Panc1 (cell line): ENCODE measurements at places on chromosomes 1 and 21. TPM values are rescaled to one million over a fixed set of nuclear protein-coding genes. Genes with fewer than 3 reads are reported as not detected.

GRCh38 chr1:14817223-14818170, 219.0 kb downstream of the KAZN start:
- no peaks in the 10 kb centered on the region for H3K36me3 ChIP-seq
- H3K4me1 ChIP-seq, result no peaks in the 10 kb centered on the region
- H3K4me3 ChIP-seq, result no peak overlapping the region
- DNase-seq, result no peak
- H3K27ac ChIP-seq, result no peak overlapping the region

DNA sequence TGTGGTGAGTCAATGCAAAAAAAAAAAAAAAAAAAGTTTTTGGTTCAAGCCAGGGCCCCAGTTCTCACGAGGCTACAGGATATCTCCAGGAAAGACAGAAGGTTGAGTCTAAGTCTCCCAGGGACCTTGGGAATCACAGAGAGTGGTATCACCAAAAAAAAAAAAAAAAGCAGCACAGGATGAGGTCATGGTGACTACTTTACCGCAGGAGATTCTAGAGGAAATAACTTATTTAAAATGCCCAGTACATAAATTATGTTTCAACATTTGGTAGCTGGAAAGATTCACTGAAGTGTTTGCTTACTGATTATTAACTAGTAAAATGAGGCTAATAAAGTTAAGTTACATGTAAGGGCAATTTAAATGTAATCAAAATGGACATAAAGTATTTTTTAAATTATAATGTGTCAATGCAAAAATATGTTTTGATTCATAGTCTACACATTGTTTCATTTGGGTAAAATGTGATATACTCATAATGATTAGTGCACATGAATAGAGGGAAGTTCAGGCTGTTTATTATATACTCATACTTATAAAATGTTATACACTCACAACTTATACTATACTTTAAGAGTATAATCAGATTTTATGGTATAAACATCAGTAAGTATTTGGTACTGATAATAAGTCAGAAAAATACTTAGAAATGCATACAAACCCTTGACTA, 84.1 kb downstream of the PLPPR5 start:
- no peak overlapping the region for H3K27ac ChIP-seq
- no peaks in the 10 kb centered on the region for H3K36me3 ChIP-seq

GRCh38 chr1:63289135-63289534, 33.2 kb upstream of the FOXD3 start:
- no peaks in the 10 kb centered on the region for H3K36me3 ChIP-seq
- H3K4me1 ChIP-seq, result no peaks in the 10 kb centered on the region
- H3K27ac ChIP-seq, result no peak overlapping the region
- H3K4me3 ChIP-seq, result no peak overlapping the region

DNA sequence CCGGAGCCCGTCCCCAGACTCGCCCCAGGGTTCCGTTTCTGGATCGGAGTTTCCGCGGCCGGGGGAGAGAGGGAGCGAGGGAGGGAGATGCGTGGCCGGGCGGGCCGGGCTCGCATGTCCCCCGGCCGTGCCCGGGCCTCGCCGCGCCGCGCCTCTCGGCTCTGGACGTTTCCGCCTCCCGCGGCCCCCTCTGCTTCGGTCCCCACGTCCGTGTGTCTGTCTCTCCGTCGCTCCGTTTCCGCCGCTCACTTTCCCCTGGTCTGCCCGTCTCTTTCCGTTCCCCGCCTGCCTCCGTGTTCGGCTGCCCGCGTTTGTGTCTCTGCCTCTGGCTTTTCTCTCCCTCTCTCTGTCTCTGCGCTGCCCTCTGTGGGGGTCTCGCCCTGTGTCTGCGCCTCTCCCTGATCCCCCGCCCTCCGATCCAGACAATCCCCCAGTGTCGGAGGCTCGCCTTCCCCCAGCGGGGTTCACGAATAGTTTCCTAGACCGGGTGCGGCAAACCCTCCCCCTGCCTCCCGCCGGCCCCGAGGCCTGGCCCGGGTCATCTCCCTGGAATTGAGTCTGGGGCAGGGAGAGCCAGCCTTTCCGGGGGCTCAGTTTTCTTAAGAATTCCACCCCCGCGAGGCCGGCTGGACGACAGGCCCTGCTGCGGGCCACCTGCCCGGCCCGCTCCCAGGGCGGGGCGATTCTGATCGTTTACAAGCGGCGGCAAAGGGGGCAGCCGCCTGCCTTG, 735 bp downstream of the NBL1 start:
- H3K4me3 ChIP-seq, result peak overlapping the region; percentile 80
- no peaks in the 10 kb centered on the region for H3K27me3 ChIP-seq
- peak overlapping the region; percentile 90 for H3K27ac ChIP-seq
- DNase-seq, result no peak
- peaks cover 49% of the 10 kb centered on the region for H3K4me1 ChIP-seq

GRCh38 chr1:3480369-3480719, 25.9 kb downstream of the ARHGEF16 start:
- peaks cover 21% of the 10 kb centered on the region for H3K4me1 ChIP-seq
- H3K4me3 ChIP-seq, result no peak overlapping the region
- no peaks in the 10 kb centered on the region for H3K27me3 ChIP-seq
- no peaks in the 10 kb centered on the region for H3K36me3 ChIP-seq

- no peak overlapping the region for H3K27ac ChIP-seq
- H3K4me1 ChIP-seq, result no peaks in the 10 kb centered on the region
- H3K36me3 ChIP-seq, result no peaks in the 10 kb centered on the region
- H3K4me3 ChIP-seq, result no peak overlapping the region
- no peaks in the 10 kb centered on the region for H3K27me3 ChIP-seq
Observed at GRCh38 chr1:192709544-192709943, 73.6 kb downstream of the RGS13 start.

DNA sequence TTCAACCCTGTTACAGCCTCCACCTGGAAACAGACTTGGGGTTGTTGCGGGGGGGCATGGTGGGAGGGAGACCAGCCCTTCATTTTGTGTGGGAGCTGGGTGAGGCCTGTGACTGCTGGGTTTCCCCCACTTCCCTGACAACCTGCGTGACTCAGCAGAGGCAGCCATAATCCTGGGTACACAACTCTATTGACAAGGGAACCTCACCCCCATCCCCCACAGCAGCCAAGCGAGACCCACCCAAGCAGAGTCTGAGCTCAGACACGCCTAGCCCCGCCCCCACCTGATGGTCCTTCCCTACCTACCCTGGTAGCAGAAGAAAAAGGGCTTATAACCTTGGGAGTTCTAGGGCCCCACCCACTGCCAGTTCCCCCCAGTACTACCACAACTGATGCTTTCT, 8.0 kb upstream of the CCDC190 start:
- no peaks in the 10 kb centered on the region for H3K27me3 ChIP-seq
- no peak overlapping the region for H3K27ac ChIP-seq
- H3K4me1 ChIP-seq, result no peaks in the 10 kb centered on the region
- no peaks in the 10 kb centered on the region for H3K36me3 ChIP-seq

DNA sequence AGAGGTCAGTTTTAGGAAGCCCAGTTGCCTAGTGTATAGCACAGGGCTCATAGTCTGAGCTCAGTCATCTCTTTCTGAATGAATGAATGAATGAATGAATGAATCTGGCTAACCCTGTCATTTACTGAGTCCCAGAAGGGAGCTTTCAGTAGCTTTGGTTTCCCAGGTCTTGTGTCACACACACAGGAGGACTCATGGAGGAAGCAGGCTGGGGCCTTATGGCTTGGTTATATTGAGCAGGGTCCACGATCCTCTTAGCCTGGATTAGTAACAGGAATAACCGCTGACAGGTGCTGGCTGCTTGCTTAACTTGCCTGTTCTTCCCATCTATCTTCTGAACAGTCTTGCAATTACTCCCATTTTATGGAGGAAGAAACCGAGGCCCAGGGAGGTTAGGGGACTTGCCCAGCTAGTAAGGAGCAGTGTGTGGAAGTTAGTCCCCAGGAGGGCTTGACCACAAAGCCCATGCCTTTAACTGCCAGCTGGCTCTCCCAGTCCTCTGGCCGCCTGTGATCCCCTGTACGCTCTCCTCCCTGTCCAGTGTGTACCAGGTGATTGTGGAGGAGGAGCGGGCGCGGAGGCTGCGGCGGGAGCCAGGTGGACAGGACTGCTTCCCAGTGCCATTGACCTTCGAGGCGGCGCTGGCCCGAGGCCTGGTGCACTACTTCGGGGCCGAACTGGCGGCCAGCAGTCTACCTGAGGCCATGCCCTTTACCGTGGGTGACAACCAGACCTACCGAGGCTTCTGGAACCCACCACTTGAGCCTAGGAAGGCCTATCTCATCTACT, 46.0 kb downstream of the PTPRU start:
- no peaks in the 10 kb centered on the region for H3K4me1 ChIP-seq
- no peak for DNase-seq
- H3K36me3 ChIP-seq, result no peaks in the 10 kb centered on the region
- no peak overlapping the region for H3K4me3 ChIP-seq
- H3K27me3 ChIP-seq, result no peaks in the 10 kb centered on the region

DNA sequence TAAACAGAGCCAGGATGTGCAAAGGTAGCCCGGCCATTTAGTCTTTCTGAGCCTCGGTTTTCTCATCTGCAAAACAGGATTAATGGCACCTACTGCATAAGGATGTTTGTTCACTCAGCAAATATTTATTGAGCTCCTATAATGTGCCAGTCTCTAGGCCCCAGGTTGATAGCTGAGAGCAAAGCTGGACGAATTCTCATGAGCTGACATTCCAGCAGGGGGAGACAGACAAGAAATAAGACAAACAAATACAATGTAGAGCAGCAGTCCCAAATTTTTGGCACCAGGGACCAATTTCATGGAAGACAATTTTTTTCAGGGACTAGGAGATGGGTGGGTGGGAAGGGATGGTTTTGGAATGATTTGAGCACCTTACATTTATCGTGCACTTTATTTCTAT, 74.3 kb upstream of the PAX7 start:
- peaks cover 8% of the 10 kb centered on the region; the same call in 1 of the 2 replicates for H3K4me1 ChIP-seq
- no peaks in the 10 kb centered on the region for H3K36me3 ChIP-seq
- no peak for DNase-seq
- H3K4me3 ChIP-seq, result no peak overlapping the region

DNA sequence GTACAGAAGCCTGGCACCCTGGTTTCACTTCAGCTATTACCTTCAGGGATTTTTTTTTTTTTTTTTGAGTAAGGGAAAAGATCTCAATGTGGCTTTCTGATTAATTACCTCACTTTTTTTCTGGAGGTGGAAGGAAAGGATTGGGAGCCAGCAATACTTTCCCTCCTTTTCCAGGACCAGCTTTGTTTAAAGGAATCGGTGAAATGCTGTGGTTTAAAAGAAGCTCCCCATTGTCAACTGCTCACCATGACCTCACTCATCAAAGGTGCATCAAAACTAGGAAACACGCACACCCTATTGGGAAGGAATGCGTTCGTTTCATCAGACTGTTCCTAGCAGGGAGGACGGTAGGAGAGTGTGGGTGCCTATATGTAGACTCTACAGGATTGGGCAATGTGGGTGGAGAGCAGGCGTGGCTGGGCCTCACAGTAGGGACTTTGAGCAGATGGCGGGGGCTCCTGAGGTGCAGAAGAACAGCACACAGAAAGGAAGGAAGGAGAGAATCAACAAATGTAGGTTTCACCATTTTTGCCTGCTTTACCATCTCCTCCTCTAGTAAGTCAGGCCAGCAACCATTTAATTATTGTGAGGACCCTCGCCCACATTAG, 13.0 kb downstream of the PHGDH start:
- H3K4me1 ChIP-seq, result no peaks in the 10 kb centered on the region
- H3K36me3 ChIP-seq, result 0 out of 2 replicates have a peak, but pooled peaks cover 1% of the 10 kb centered on the region
- no peak overlapping the region for H3K4me3 ChIP-seq
- DNase-seq, result no peak

GRCh38 chr1:239861985-239862384, 229.7 kb upstream of the FMN2 start:
- no peak overlapping the region for H3K27ac ChIP-seq
- DNase-seq, result no peak
- no peaks in the 10 kb centered on the region for H3K36me3 ChIP-seq
- H3K27me3 ChIP-seq, result no peaks in the 10 kb centered on the region
- H3K4me1 ChIP-seq, result no peaks in the 10 kb centered on the region

DNA sequence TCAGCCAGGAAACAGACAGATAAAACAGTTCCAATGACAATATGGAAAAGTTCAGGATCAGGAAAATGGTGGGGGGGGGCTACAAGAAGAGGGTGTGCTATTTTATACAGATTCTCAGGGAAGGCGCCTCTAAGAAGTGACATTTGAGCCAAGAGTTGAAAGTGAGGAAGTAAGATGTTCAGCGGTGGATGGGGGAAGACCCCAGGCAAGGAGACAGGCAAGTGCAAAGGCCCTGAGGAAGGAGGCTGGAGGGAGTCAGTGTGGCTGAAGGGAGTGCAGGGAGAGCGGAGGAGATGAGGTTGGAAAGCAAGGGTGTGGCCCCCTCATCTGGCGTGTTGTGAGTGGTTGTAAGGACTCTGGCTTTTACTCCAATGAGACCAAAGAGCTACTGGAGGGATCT, 8.4 kb upstream of the PDZK1IP1 start:
- H3K36me3 ChIP-seq, result no peaks in the 10 kb centered on the region
- no peak for DNase-seq
- H3K27ac ChIP-seq, result no peak overlapping the region
- H3K27me3 ChIP-seq, result peaks cover 5% of the 10 kb centered on the region; the same call in 1 of the 2 replicates
- no peak overlapping the region for H3K4me3 ChIP-seq

- no peak overlapping the region for H3K4me3 ChIP-seq
- no peak overlapping the region for H3K27ac ChIP-seq
- no peaks in the 10 kb centered on the region for H3K4me1 ChIP-seq
- H3K36me3 ChIP-seq, result no peaks in the 10 kb centered on the region
- DNase-seq, result no peak
Observed at GRCh38 chr1:196875935-196876334, 11.9 kb upstream of the CFHR4 start.

GRCh38 chr1:100299521-100300222, 33.7 kb downstream of the RTCA start:
- H3K27me3 ChIP-seq, result no peaks in the 10 kb centered on the region
- H3K36me3 ChIP-seq, result no peaks in the 10 kb centered on the region
- DNase-seq, result no peak
- H3K4me1 ChIP-seq, result no peaks in the 10 kb centered on the region
- H3K27ac ChIP-seq, result no peak overlapping the region

DNA sequence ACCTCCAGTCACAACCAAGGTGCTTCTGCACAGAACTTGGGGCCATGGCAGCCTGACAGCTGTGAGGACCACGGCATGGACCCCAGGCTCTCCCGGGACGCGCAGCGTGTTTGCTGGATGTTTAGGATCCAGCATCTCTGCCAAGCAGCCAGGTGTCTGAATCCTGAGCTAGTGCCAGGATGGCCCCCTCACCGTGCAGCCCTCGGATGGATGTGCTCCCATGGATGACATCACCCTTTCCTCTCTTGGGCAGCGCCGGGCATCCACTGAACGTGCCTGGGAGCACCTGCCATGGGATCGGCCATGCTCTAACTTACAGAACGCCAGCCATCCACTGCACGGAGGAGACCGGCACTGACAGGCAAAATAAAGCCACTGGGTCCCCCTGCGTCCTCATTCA, 53.9 kb downstream of the PRDM15 start:
- DNase-seq, result no peak
- H3K27me3 ChIP-seq, result no peaks in the 10 kb centered on the region
- no peaks in the 10 kb centered on the region for H3K36me3 ChIP-seq
- no peaks in the 10 kb centered on the region for H3K4me1 ChIP-seq

GRCh38 chr1:209319549-209319948, 264.0 kb upstream of the CAMK1G start:
- no peaks in the 10 kb centered on the region for H3K4me1 ChIP-seq
- H3K27ac ChIP-seq, result no peak overlapping the region
- H3K4me3 ChIP-seq, result no peak overlapping the region
- H3K36me3 ChIP-seq, result no peaks in the 10 kb centered on the region
- no peaks in the 10 kb centered on the region for H3K27me3 ChIP-seq
- no peak for DNase-seq

Gene SOD1
- total RNA-seq, result 221 TPM

Gene RGSL1
- not detected for total RNA-seq

Gene LEFTY1
- not detected for total RNA-seq

Gene OR2T12
- total RNA-seq, result not detected

Gene LCE3E
- total RNA-seq, result not detected

Gene ZNF697
- total RNA-seq, result 7.1 TPM

Gene ACKR1
- not detected for total RNA-seq

Gene SDF4
- 335 TPM for total RNA-seq
